ENCODE measurements at places on chromosomes 7 and 10.

DNA sequence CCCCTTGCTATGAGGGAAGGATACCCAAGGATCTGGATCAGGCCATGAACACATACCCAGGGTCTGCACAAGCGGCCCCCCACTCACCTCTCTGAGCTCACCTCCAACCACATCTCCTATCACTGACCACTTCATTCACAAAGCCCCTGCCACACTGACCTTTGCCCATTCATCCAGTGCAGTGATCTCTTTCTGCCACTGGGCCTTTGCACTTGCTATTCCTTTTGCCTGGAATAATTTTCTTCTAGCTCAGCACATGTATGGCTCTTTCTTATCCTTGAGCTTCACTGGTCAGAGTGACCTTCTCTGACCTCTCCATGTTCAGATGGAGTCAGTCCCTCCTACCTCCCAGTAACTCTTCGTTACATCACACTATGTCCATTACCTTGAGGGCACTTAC lies 48.3 kb downstream of the ADRA2A start:
- no peak for DNase-seq

GRCh38 chr10:4426866-4427265 lies 399.1 kb upstream of the AKR1E2 start:
- no peak for DNase-seq

DNA sequence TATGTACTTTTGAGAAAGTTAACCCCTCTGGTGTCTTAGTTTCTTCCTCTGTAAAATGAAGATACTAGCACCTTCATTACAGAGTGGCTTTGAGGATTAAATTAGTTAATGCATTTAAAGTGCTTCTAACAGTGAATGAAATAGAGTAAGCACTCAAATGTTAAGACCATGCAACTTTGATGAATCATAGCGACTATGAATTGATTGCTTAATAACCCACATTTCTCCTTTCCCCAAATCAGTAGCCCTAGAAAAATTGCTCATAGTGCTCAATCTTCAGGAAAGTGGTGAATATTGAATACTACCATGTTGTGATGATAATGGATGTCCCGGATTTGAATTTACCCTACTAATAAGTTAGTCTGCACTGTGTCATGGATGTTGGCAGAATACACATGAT lies 48.1 kb downstream of the CD36 start:
- no peak for DNase-seq

GRCh38 chr10:109207361-109207760 lies 716.0 kb downstream of the XPNPEP1 start:
- DNase-seq, result no peak

GRCh38 chr10:55630491-55631056 lies 730.5 kb downstream of the ZWINT start:
- no peak for DNase-seq

GRCh38 chr7:82375129-82375528 lies 68.4 kb downstream of the CACNA2D1 start:
- DNase-seq, result no peak

- peak; percentile 50 for DNase-seq
Observed at GRCh38 chr7:14936554-14936953, 34.0 kb upstream of the DGKB start.

DNA sequence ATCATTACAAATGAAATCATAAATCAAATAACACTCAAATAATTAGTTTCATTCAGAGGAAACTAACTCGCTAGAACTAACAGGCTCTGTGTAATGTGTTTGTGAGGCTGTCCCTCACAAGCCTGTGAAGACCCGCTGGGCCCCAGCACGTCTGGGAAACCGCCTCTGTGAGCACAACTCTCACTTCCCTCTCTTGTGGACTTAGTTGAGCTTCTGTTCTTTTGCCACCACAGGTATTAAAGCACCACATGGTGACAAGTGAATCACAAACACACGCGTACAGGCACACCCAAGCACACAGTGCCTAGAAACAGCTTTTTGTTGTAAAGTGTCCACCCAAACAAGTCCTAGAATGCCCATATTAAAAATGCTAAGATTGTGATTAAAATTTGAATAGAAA lies 51.0 kb downstream of the ZNF777 start:
- DNase-seq, result no peak

DNA sequence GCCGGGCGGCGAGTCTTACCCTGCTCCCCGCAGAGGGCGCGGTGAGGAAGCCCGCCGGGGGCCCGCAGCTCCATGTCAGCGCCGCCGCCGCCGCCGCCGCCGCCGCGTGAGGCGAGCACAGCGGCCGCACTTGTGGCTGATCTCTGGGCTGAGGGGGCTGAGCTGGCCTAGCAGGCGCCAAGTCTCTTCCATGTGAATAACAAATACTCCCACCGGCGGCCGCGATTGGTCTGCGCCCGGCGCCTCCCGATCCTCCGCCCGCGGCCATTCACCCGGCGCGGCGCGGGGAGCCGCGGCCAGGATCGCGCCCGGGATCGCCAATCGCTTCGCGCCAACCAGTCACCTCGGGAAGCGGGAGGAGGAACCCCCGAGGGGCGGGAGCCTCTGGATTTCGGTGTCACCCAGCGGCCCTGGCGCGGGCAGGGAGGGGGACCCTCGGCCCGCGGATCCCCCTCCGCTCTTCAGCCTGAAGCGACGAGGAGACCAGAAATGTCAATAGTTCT lies at the start of gene GRM8:
Gene GRM8 (minus strand): TSS at position 164 of the 503 bp plus-strand sequence.
- DNase-seq, result peak; percentile 74

DNA sequence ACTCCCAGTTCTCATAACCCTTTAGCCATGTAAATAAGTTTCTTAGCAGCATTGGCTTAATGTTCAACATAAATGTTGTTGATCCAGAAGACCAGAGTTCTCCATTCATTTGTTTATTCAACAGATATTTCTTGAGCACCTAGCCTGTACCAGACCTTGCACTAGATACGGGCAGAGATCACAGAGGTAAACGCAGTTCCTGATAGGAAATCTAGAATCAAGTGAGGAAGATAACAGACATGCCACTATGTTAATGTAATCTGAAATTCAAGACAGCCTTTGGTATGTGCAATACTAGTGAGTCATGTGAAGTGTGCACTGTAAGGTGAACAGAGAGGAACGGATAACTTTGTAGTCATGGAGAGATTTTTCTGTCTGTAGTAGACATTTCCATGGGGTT lies 3.0 kb downstream of the BUB3 start:
- no peak for DNase-seq

- DNase-seq, result no peak
Observed at GRCh38 chr10:44264244-44264643, 120.7 kb downstream of the CXCL12 start.

GRCh38 chr10:42951486-42952251 lies 125.2 kb upstream of the RET start:
- DNase-seq, result peak; percentile 61

- no peak for DNase-seq
Observed at GRCh38 chr10:121791761-121792160, 136.1 kb downstream of the ATE1 start.

GRCh38 chr10:29784175-29784773 lies 149.5 kb upstream of the SVIL start:
- DNase-seq, result no peak

GRCh38 chr10:54434782-54435181 lies 366.2 kb downstream of the PCDH15 start:
- DNase-seq, result no peak

GRCh38 chr7:70303309-70303708 lies 705.0 kb downstream of the AUTS2 start:
- no peak for DNase-seq

- no peak for DNase-seq
Observed at GRCh38 chr7:146129296-146129695, 12.7 kb downstream of the CNTNAP2 start.

DNA sequence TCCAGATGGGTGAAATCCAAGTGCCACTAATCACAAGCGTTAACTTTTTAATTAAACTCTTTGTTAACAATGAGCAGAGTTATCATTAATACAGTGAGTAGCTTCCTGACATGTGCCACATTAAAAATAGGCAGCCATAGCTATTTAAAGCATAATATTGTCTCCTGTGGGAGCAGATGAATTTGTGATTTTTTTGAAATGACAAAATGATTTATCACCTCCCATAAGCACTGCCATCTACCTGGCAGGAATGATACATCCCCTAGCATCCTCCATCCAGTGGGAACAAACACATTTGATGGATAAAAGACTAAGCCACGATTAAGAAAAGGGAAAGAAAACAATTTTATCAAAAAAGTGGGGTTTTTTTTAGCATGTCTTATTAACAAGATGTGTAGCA lies 162.3 kb upstream of the PLXDC2 start:
- DNase-seq, result no peak

GRCh38 chr7:155000795-155001194 lies 2.1 kb downstream of the PAXIP1 start:
- DNase-seq, result no peak

DNA sequence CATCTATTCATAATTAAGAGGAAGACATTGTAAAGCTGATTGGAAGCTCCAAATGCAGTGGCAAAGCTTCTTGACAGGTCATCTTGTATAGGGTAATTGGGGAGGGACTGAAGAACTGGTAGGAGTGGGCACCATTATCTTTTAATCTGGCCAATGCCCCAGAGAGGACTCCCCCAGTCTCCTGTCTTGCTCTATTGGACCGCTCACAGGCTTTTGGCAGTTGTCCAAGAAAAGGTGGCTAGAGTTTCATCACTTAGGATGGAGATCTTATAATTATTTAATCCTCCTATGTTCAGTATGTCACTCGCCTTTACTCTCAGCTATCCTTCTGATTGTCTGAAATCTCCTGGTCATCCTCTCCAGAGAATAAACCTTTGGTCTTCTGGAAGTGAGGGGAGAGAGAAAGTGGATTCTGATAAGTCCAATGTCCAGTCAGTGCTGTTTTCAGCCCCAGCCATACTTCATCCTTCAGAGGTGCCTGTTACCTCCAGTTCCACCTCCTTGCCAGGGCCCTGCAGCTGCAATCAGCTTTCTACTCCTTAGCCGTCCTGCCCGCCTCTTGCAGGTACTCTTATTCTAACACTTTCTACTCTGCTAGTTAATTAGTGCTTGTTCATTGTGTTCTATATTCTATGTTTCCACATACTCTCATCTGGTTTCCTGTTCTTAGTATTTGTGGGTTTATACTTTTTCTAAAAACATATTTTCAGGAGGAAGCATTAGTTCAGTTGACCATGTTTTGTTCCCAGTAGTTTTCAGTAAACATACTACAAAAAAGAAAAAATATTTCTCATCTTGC lies 241.6 kb downstream of the NSUN6 start:
- no peak for DNase-seq

DNA sequence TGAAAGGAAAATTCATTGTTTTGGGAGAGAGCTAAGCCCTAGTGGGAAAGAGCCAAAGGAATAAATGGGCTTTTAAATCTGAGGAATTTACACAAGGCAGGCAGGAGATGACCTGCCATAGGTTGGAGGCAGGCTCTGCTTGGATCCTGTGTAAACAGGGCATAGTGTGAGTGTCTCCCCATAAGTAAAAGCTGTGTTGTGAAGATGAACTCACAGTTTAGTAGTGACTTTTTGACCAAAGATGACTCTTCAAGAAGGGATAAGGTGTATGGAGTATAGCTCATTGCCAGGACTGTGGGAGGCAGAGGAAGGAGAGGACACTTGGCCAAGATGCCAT lies 63.2 kb downstream of the KAT6B start:
- DNase-seq, result no peak

DNA sequence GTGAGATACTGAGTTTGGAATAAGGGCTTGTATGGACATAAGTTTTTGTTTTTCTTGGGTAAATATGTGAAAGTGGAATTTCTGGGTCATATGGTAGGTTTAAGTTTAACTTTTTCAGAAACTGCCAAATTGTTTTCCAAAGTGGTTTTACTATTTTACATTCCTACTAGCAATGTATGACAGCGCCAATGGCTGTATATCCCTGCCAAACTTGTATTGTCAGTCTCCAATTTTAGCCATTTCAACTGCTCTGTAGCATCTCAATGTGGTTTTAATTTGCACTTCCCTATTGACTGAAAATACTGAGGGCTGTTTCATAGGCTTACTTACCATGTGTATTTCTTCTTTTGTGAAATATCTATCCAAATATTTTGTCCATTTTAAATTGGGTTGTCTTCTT lies 90.5 kb upstream of the ZNF32 start:
- DNase-seq, result no peak

DNA sequence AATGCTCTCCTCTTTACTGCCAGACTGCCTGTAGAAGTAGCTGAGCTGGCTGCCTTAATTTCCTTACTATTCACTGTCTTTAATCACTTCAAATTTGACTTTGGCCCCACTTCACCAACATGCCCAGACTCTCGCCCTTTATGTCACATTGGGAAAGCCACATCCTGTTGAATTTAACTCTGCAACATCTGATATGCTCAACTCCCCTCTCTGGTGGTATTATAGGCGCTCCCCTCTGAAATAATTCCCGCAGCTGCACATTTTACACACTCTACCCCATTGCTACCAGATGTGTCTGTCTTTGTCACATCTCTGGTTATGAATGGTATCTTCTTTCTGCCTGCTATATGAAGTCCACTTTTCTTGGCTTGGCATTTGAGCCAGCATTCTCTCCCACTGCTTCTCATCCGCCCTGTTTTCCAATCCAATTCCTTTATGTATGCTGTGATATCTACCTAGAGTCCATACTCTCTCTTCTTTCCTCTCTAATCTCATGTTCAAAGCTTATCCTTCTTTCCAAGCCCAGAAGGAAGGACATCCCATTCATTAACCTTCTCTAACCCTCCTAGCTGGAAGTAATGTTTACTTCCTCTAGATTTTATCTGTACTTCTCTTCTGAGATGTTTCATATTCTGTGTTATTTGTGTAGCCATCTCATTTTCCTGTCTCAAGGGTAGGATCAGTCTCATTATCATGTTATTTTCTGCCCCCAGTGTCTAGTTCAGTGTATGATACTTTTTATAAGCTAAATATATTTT lies 134.5 kb downstream of the ST7 start:
- no peak for DNase-seq

- DNase-seq, result no peak
Observed at GRCh38 chr7:157411580-157411979, 74.8 kb downstream of the DNAJB6 start.

GRCh38 chr10:488081-488932 lies 201.2 kb downstream of the DIP2C start:
- DNase-seq, result peak; percentile 23

- no peak for DNase-seq
Observed at GRCh38 chr7:139382439-139382838, 22.7 kb downstream of the LUC7L2 start.

DNA sequence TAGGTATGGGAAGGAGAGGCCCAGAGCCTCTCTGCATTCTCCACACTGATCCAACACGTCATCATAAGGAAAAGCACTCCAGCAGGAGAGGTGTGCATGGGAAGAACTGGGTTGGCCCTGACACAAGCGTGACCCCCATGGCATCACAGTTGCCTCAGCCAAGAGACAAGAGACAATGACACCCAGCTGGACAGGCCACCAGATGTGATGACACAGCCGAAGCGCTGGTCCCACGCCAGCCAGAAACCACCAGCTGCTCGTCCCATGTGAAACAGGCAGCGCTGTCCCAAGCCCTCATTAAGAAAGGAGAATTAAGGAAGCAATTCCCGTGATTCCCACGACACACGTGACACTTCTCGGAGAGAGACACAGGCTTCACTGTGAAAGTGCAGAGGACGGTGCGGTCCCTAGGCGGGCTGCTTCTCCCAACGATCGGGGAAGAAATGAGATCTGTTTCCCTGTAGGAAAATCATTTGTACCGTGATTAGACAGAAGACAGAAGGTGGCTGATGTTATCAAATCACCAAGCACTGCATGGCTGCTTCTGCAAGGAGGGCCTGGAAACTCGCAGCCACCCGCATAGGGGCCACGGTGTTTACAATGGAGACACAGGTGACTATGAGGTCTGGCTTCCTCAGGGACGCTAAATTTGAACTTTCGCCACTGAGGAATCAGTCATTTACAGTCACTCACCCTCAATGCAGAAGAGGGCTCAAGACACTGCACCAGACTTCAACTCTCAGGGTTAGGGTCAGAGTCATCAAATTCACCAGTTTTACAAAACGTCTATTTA lies 74.5 kb downstream of the DIP2C start:
- DNase-seq, result no peak

- DNase-seq, result no peak
Observed at GRCh38 chr10:133165556-133166503, 5.8 kb downstream of the KNDC1 start.

All from right lobe of liver (tissue), 6 donors.